ENCODE measurements at places on chromosomes 16 and 17.
A peak's percentile ranks its signal among the peaks of the same experiment; 100 is the strongest.

- no peak for DNase-seq
Observed at GRCh38 chr16:24347556-24347955, 91.4 kb downstream of the CACNG3 start.

DNA sequence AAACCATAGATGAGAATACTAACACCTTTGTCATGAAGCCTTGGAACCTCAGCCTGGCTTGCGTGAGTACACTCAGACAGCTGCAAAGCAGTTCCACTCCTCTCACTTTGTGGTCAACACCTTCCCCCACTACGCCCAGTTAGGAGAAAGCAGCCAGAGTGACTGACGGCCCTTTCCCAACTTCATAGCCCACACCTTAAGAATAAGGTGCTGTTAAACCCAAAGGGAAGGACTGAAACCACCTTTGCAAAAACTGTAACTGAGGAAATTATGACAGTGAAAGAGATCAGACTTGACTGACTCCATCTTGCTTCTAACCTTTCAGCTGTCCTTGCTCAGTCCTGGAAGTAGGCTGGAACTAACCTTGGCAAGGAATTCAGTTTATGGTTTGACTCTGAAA is 13.7 kb downstream of the N4BP1 start:
- no peak for DNase-seq

DNA sequence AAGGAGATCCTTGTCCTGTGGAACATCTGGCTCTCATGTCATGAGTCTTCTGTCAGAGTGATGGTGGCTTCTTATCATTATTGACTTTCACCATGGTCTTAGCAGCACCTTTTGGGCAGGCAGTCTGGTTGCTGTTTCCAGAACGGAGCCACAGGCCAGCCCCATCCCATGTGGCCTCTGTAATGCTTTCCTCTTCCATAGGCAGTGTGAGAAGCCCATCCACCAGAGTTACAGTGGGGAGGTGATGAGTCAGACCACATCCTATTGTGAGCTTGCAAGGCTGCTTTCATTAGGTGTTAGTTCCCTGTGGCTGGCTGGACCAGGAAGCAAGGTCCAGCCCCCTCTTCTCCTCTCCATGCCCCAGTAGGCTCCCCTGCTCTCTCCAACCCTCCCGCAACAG is 30.8 kb upstream of the SPACA3 start:
- no peak for DNase-seq

DNA sequence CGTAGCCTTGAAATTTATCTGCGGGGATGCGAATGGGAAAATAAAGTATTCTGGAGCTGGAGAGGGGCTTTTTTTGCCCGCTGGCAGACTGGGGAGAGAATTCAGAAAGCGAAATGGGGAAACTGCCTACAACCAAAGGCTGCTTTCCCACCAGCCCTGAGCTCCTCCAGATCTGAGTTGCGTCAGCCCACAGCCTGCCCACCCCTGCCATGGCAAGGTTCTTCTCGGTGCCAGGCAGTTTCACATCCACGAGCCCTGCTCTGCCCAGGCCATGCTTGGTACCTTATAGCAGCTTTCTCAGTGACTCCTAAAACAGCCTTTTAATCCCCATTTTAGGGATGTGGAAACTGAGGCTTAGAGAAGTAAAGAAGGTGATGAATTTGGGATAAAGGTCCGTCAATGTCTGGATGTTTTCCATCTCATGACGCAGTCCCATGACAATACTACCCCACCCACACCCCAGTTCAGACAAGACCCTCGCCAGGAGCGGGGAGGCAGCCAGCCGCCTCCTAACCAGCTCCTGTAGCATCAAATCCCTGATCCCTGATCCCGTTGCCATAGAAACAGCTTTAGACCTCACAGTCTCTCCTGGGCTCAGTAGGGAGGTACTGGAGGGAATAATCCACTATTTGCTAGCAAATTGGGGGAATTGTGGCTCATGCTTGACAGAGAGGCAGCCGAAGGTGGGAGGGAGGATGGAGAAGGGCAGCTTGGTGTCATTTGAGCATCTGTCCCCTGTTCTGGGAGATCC is 113.5 kb downstream of the MGAT5B start:
- DNase-seq = no peak

- no peak for DNase-seq
Observed at GRCh38 chr16:25224731-25225319, 8.1 kb downstream of the AQP8 start.

DNA sequence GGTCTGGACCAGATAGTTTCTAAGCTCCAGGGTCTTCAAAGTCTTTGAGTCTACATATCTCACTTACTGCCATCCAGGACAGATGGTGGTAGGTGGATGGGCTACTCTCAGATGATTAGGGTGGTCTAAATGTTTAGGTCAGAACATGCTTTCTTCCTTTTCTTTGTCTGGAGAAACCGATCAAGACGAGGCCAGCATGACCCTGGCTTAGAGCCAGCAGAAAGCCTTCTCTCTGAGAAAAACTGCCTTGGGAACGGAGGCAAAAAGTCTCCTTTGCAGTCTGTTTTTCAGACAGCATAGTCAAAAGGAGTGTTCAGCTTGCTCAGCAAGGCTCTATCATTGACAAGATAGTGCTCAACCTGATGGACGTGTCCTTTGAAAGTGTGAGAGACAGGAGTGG is 48.8 kb downstream of the SPACA3 start:
- no peak for DNase-seq

DNA sequence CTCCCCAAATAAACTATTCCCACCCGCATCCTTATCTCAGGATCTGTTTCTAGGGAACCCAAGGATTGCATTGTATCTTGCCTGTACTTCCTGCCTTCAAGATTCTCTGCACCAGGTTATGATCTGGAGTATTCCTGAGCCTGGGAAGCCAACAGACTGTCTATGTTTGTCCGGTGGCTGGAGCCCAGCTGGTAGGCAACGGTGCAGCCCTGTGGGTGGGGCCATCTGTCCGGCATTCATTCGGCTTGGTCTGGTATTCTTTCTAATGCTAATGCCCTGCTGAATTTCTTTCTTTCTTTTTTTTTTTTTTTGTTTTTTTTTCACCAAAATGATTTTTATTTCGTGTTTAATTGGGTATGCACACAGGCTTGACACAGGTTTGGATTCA is 20.7 kb upstream of the TVP23A start:
- no peak for DNase-seq

GRCh38 chr17:77851921-77852320 is 106.6 kb upstream of the TNRC6C start:
- DNase-seq = no peak

- DNase-seq = no peak
Observed at GRCh38 chr16:10485698-10486382, 94.6 kb downstream of the EMP2 start.

DNA sequence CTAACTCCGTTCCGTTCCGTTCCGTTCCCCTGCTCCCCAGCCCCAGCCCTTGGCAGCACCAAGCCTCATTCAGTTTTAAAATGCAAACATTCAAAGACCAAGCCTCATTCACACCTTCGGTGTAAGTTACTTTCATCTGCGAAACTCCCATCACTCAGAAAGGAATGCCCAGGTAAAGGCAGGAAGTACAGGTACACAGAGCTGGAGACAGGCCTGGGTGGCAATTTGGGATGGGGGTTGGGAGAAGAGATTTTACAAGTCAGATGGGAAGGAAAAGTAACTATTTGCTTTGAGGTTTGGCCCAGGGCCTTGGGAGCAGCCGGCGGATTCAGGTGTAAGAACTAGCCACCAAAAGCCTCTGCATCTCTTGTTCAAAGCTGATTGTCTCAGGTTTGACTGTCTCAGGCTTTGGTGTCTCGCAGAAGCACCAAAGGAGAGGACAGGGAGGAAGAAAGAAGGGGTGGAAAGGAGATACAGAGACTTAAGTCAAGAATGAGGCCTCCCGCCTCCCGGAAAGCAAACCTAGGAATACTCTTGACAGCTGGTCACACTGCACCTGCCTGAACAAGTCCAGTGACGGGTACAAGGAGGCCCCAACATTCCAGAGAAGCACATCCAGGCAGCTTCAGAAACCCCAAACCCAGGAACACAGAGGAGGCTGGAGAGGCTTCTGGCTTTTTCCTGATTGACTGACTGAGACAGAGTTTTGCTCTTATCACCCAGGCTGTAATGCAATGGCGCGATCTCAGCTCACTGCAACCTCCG is 54.7 kb downstream of the NXN start:
- DNase-seq = no peak

DNA sequence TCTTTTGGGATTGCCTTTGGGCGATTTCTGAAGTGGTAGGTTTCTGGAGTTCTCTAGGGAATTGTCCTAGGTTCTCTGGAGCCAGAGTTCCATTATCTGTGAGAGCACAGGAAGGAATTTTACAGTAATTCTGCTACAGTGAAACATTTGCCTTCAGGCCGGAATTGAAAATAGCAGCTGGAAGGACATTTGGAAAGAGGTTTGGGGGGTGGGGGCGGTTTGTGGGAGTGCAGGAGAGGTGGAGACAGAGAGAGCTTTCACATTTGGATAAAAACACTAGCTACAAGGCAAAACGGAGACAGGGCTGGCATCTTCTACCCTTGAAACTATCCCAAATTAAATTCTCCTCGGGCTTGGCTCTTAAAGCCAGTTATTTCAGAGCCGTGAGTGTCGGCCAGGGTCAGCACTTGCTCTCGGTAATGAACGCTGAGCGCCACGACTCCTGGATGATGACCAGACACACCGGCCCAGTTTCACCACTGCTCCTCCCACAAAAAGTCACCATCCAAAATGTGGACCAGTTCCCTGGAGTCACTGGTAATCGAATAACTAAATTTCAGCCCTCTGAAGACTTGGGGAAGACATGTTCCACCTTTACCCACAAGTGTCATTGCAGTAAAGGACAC is 67.7 kb upstream of the TANC2 start:
- DNase-seq = no peak

DNA sequence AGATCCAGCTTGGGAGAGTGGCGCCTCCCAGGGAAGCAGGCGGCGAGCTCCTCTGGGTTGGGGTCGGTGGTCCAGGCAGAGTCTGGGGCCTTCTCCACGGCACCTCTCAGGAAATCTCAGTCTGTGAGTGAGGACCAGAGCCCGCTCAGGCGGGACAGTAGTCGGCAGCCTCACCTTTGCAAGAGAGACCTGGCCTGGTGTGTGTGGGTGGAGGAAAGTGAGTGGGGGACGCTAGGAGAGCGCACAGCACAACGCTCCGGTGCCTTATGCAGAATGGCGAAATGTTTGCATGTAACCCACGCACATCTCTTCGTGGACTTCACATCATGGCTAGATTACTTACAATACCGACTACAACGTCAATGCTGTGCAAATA is 2.2 kb downstream of the AHSP start:
- no peak for DNase-seq

- DNase-seq = peak; percentile 65
Observed at GRCh38 chr16:52069866-52070265, 477.1 kb downstream of the TOX3 start.

DNA sequence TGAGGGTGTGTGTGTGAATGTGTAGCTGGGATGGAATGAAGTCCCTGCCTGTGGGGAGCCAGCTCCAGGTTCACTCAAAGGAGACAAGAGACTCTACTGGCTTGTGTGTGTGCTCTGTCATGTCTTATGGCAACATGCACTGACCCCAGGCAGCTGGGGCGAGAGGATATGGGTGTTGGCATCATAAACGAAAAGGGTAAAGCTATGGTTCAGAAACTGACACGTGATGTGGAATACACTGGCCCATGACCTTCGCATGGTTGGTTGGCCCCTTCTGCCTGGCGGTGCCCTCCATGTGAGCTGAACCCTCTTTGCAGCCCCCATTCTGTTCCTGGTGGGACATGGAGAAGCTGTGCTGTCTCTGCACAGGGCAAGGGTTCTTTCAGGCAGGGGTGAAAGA is 21.9 kb downstream of the ZNF750 start:
- DNase-seq = no peak

- no peak for DNase-seq
Observed at GRCh38 chr16:10080051-10080772, 102.0 kb downstream of the GRIN2A start.

DNA sequence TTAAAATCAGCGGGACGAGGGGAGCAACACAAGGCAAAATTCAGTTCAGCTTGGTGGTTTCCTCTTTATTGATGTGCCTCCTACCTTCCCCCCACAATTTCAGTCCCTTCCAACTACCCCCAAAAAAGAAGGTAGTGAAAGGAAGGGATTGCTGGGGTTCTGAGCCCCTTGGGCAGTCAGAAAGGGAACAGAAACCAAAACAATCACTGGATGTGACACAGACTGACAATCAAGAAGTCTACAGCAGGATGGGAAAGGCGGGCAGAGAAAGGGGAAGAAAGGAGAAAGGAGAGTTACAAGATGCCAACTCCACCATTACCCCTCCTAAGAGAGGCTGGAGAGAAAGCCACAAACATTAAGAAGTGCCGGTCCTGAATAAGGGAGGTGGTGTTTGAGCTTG is 1.1 kb upstream of the PHF23 start:
- no peak for DNase-seq

- no peak for DNase-seq
Observed at GRCh38 chr17:1978396-1978949, 46.7 kb downstream of the RTN4RL1 start.

DNA sequence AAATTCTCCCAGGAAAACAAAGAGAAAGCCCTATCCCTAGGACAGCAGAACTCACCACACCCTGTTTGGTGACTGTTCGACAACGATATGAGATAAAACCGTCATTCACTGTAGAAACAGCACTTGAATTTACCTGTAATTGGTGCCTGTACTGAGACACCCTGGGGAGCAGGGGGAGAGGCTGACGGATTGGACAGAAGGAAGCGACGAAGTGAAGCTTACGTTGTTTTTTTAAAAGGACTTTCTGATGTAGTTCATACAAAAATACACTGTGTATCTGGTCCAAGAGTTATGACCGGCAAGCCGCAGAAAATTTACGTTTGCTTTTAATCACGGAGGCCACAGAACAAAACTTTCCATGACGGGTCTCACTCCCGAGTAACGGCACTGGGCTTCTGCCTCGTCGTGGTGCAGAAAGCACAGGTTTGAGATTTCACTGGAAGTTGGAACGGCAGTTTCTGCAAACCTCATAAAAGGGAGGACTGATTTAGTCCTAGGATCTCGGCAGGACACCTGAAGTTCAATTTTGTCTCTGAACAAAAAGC is 9.7 kb downstream of the NXN start:
- no peak for DNase-seq
